ENCODE measurements at places on chromosomes 12 and 14.
A peak's percentile ranks its signal among the peaks of the same experiment; 100 is the strongest.

DNA sequence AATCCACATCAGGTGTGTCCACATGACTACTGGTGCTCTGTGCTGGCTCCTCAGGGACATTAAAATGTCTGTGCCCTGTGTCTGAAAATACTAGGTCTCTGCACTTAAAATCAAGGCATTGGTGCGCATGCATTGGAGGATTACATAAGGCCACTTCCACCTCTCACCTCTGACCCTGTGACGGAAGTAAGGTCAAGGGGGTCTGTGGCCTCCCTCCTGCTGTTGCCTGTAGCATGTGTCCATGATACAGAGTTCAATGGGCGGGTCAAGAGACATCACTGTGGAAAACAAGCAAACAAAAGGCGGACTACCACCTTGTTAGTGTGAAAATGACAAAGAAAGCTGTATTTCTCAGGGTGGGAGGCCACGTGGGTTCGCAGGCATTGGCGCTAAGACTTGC is 208.6 kb upstream of the PWP1 start:
- DNase-seq, result no peak

DNA sequence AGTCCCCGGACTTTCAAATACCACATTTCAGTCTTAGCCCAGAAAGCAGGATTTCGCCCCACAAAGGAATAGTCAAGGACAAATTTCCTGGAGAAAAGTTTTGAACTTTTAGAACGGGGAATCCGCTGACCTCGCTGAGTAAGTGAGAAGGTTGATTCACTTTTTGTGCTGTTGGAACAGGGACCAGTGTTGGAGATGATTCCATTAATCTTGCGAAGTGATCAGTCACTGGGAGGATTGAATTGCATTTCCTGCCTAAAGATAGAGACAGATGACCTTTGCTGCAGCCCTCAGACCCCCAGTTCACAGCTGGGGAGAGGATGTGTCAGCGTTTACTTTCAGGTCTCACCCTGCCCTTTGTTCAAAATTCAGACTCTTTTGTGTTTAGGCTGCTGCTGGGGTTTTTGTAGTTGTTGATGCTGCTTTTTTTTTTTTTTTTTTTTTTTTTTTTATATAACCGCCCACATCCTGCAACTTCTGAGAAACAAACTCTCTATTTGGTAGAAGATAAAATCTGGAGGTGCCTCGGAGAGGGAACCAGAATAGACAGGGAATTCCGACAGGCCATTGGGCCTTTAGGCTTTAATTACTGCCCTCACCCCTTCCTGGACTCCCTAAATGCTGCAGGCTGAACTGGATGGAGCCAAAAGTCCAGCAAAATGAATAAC is 9.8 kb upstream of the KDM2B start:
- DNase-seq, result no peak

GRCh38 chr12:82832096-82832495 is 145.4 kb downstream of the TMTC2 start:
- no peak for DNase-seq

GRCh38 chr12:51085757-51086156 is 2.4 kb upstream of the CSRNP2 start:
- no peak for DNase-seq

GRCh38 chr12:96170762-96171161 is 23.4 kb upstream of the ELK3 start:
- DNase-seq, result no peak

DNA sequence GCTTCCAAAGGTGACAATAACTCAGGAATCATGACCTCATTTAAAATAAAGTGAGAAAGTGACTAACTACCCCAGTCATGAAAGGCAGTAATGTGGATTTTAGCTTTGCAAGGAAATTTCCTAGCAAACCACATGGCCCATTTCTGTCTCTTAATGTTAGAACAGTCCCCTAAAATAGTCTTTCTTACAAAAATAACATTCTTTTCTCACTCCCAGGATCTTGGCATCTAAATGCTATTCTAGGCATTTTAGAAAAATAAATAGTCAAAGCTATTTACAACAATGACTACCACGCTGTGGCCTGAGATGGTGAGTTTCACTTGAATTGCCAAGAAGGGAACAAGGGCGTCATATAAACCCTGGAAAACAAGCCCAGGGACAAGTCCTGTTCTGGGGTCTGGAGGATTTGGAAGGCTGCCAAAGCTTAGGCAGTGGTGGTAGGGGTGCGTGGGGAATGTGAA is 101.2 kb upstream of the CCDC175 start:
- no peak for DNase-seq

DNA sequence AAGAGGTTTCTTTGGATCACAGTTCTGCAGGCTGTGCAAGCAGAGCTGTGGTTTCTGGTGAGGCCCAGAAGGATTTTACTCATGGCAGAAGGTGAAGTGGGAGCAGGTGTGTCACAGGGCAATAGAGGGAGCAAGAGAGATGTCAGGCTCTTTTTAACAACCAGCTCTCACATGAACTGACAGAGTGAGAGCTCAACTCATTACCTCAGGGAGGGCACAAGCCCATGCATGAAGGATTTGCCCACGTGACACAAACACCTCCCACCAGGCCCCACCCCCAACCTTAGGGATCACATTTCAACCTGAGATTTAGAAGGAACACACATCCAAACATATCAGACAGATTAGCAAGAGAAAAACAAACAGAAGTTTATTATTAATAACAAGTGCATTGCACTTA is 470.4 kb downstream of the GALC start:
- no peak for DNase-seq

DNA sequence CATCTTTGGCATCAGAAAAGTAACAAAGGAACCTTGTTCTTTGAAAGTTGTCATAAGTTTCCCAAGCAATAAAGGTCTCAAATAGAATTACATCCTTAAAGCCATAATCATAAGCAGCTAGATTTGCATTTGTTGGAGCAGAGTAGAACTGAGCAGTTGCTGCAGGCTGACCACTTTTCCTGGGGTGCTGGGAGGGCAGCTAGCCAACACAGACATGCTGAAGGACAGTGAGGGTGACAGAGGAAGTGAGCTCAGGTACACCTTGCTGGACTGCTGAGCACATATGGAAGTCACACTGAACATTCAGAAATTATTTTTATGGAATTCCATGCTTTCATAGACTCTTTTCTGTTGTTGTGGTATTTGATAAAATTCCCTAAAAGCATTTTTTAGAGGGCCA is 66.2 kb downstream of the MARK3 start:
- no peak for DNase-seq

- DNase-seq, result peak; percentile 15
These were observed 48.3 kb downstream of the TTLL5 start for GRCh38 chr14:75709207-75709812.

DNA sequence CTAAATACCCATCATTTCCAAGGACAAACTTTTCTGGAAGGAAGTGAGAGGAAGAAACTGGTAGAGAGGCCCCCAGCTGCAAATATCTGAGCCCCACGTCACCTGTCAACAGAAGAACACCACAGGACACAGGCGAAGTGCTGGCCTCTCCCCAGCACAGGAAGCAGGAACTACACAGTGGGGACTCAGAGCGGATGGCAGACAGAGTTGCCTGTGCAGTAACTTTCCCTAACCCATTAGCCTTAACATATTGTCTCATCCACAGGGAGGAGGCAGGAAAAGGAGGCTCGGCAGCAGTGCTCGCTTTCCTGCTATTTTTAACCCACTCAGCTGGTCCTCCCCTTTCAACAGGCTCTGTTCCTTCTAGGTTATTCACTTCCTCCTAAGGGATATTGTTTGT is 111.5 kb upstream of the TMPO start:
- no peak for DNase-seq

DNA sequence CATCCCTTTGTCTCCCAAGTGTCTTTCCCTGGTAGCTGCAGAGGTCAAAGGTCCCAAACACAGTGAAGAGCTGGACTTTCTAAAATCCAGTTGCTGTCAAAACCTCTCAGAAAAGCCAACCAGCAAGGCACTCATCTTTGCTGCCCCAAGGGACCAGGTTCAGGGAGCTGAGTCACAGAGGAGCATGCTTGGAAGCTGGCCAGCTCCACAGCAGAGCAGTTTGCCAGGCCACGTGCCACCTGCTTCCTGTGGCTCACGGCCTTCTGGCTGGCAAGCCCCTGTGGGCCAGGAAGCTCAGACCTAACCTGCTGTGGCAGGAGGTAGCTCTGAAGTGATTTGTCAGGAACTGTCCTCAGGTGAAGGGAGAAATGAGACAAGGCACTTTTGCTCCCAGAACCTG is 3.6 kb downstream of the ISCU start:
- DNase-seq, result no peak

- no peak for DNase-seq
These were observed 4.6 kb downstream of the FBRSL1 start for GRCh38 chr12:132494294-132495164.

- peak; percentile 43 for DNase-seq
These were observed 1.5 kb downstream of the PLEKHA5 start for GRCh38 chr12:19131025-19131444.

- DNase-seq, result no peak
These were observed 24.4 kb downstream of the DRAM1 start for GRCh38 chr12:101901777-101902176.

DNA sequence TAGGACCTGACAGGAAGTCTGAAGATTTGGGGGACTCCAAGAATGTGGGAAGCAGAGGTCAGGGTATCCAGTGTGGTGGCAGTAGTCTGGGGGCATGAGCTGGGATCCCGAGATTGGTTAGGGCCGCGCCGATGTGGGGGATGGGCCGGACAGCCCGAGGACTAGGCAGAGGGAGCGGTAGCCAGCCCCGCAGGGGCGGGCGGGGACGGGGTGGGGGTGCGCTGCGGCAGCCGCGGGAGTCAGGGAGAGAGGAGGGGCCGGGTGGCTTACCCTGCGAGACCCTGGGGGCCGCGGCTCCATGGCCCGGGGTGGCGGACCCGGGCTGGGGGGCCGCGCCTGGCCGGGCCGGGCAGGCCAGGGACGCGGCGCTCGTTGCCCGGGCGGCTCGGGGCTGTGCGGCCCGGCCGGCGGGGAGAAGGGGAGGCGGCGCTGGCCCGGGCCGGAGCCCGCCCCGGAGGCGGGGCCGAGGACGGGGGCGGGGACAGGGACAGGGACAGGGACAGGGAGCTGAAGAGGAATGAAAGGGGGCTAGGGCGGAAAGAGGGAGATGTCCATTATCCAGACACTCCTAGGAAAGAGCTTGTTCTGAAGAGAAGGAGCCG is 5.6 kb downstream of the ZNF385A start:
- DNase-seq, result peak; percentile 91

Data from HuH-7.5 (cell line).